CD4-positive, alpha-beta memory T cell (primary cell): ENCODE measurements at places on chromosomes 12 and 14.

- DNase-seq = no peak
Measured at GRCh38 chr12:119115296-119115905, 63.3 kb upstream of the HSPB8 start.

- DNase-seq = no peak
Measured at GRCh38 chr12:17793854-17794253, 296.1 kb downstream of the RERGL start.

GRCh38 chr12:41476499-41477439 is 288.6 kb downstream of the PDZRN4 start:
- DNase-seq = no peak

DNA sequence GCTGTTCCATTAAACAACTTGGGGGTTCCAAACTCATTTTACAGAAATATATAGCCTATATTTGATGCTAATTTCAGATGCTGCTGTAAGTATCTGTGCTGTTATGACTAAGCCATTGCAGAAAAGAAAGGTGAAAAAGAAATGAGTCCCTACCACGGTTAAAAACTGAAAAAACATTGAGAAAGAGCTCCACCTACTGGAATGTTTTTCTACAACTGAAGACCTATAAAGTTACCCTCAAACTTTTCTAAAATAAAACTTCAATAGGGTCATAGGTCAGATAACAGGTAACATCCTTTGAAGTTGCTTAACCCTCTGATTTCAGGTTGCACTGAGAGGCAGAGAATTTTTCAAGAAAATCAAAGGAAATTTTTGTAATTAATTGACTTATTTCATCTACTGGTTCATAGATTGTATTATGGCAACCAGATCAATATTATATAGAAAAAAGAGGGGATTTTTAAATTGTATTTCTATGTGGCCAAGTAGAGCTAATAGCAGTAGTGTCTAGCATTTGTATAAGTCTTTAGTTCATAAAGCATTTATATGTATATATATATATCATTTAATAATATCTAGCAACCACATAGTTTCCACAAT is 279.9 kb downstream of the RPS29 start:
- no peak for DNase-seq

GRCh38 chr14:76688383-76688671 is 72.9 kb upstream of the VASH1 start:
- DNase-seq = no peak

- no peak for DNase-seq
Measured at GRCh38 chr12:41108032-41108431, 80.1 kb upstream of the PDZRN4 start.

DNA sequence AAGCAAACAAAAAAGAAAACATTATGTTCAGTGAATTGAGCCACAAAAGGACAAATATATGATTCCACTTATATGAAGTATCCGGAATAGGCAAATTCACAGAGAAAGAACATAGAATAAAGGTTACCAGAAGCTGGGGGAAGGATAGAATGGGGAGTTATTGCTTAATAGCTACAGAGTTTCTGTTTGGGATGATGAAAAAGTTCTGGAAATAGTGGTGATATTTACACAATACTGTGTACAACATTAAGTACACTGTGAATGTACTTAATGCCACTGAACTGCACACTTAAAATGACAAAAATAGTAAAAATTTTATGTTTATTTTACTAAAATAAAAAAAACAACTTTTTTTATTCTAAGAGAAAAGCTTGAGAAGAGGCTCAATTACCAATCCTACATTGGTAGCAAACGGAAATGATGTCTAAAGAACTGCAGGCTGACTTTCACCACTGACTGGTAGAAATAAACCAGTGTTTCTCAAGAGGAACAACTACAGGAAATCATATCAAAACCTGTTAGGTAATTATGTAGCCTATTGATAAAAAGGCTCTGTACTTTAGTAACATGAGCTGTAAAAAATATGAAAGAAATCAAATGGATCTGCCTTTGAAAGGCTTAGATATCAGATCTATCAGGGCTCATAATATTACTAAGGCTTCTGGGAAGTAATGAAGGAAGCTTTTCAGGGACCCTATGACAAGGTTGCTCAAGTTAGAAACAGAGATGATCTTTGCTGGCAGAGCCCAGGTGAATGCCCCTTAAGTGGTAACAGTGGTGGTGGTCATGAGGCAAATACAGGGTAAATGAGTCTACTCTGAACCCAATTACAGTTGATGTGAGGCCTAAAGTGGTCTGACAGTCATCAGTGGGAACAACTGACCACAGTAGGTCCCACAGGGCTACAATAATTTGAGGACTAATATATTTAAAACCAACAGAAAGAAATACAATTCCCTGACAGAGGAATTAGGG is 41.3 kb downstream of the BAZ1A start:
- DNase-seq = no peak

DNA sequence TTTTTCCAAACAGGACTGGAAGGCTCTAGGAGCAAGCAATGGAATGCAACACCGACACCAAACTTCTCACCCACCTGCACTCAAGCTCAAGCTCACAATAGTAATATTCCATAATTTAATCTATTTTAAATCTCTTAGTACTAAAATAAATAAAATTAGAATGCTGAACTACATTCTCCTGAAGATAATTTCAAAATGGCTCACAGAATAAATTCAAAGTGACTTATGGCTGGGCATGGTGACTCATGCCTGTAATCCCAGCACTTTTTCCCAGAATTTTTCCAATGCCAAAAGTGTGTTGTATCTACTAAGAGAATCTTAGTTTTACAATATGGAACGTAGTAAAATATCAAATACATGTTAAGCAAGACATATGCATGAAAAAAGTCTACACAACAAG is 31.5 kb downstream of the DUSP16 start:
- DNase-seq = no peak
